ENCODE measurements at places on chromosomes 16 and 17. TPM values are rescaled to one million over a fixed set of nuclear protein-coding genes. Genes with fewer than 3 reads are reported as not detected.
A peak's percentile ranks its signal among the peaks of the same experiment; 100 is the strongest.

DNA sequence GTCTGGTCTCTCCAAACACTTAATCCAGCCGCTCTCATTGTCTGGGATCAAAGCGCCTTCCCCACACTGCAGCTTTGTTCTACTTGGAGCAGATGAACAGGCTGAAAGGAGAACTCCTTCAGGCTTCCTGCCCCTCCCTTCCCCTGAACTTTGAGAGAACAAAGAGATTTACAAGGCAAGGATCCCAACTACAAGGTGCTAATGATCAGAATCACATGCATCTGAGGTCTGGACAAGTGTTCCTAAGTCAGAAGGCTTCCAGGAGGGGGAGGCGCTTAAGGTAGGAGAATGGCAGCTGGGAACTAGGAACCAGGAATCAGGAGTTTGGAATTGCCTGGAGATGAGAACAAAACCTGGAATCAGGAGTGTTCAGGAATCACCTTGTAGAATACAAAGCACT is 606.3 kb upstream of the CDH11 start:
- no peak for DNase-seq

DNA sequence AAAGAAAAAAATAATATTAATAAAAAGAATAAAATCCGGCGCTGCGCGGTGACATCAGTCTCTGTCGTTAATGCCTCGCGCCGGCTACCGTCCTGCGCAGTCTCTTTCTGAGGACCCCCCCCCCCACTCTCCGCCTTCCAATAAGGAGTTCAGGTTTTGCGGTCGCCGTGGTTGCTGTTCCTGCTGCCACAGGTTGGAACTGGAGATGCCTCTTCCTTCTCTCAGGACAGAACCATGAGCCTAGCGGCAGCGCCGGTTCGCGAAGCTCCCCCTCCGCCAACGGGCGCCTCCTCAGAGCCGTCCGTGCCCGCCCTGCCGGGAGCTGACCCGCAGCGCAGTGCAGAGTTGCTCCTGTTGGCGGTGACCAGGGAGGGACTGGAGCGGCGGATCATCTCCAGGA is 2093.4 kb downstream of the TP53TG3F start:
- DNase-seq: no peak

GRCh38 chr16:1374418-1375297 is 22.9 kb downstream of the GNPTG start:
- peak; percentile 28 for DNase-seq

- DNase-seq: peak; percentile 36
Observed at GRCh38 chr17:58232707-58233156, 5.7 kb upstream of the LPO start.

- DNase-seq: no peak
Observed at GRCh38 chr16:10036956-10037355, 145.3 kb downstream of the GRIN2A start.

GRCh38 chr16:2966808-2967191 is 2.3 kb upstream of the PAQR4 start:
- DNase-seq: no peak

- DNase-seq: no peak
Observed at GRCh38 chr17:14198575-14198974, 38.1 kb downstream of the CDRT15 start.

GRCh38 chr16:69112285-69113129 is 7.1 kb downstream of the HAS3 start:
- peak; percentile 53 for DNase-seq

- DNase-seq: peak; percentile 10
Observed at GRCh38 chr16:26905336-26905735, 161.4 kb upstream of the C16orf82 start.

DNA sequence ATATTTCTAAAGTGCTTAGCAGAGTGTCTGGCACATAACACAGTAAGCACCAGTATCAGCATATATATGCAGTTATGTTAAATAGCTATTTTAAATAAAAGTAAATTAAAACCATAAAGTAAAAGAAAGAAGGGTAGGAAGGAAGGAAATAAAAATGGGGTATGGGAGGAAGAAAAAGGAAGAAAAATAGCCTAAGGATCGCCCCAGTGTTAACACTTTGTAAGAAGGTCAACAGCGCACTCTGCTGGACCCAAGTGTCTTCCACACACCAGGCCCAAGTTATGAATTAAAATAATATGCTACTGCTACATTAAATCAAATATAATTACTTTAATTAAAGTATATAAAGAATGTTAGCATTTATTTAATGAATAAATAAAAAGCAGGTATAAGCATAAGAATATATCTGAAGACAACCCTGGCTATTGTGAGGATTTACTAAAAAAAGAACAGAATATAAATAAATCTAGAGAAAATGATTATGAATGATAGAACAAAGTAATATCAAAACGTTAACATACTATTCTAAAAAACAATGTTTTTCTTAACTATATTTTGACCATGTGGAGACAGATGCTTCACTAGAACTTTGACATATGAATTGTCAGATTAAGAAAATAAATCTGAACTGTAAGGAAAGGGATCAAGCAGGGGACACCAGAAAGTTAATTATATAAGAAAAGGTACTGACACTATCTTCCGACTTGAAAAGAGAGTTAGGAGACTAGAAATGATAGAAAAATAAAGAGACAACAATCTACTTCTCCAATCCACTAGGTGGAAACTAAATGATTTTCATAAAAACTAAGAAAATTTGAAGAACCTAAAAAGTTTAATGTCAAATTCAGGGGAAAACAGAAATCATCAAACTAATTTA is 25.9 kb downstream of the BRIP1 start:
- peak; percentile 47 for DNase-seq

DNA sequence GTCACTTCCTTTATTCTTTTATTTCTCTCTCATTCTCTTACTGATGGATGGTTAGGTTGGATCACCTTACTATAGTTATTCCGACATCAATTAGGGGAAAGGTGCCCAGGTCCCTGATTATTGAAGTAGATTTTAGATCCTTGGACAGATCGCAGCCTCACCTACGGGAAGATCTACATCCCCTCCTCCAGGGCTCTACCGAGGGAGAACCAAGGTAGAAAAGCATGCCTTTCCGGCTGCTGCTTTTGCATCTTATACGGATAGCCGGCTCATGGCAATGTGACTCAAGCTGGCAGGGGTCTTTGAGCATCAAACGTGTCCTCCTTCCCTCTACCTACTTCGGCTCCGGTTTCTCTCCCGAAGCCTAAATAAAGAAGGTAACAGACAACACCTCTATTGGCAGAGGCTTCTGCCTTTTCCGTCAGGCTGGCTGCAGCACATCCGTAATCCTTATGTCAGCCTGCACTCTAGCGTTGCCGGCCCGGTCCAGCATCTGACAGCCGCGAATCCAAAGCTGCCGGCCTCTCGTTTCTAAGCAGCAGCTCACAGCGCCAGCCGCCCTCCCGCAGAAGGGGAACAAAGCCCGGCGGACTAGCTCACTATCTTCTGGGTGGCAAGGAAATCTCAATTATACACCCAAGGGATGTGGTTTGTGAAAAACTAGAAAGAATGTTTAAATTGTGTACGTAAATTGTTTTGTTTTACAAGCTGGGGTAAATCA is 46.9 kb downstream of the IRX6 start:
- DNase-seq: peak; percentile 42

DNA sequence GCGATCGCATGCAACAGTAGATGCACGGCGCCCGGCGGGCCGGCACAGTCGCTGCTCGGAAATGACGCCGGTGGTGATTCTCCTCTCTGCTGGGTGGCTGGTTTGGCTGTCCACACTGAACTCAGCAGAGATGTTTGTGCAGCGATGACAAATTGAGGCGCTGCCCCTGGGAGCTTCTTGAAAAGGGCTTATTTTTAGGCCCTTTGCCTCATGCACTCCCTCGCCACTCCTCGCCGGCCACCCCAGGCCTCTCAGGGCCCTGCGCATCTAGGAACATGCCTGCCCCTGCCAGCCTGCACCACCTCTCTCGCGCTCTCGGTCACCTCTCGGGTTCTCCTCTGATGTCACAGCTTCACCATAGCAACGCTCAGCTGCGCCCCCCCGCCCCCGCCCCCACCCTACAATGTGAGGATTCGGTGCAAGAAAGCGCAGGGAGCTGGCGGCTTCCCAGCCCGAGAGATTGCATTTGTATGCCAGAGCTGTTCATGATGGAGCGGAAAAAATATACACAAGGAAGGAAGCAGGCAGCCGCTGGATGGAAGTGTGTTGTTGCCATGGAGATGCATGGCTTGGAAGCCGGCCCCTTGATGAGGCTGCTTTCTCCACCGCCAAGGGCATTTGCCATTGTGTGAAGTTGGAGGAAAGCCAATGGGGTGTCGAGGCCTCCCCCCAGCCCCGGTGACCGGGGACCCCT is 81.3 kb upstream of the PLCG2 start:
- no peak for DNase-seq

- DNase-seq: no peak
Observed at GRCh38 chr16:1787322-1788094, 4.7 kb downstream of the NUBP2 start.

ACE gene
- total RNA-seq: not detected

KRTAP2-3 gene
- total RNA-seq: 0.33 TPM

TBX6 gene
- 0.30 TPM for total RNA-seq

C17orf67 gene
- 0.63 TPM for total RNA-seq
